ENCODE measurements at places on chromosomes 11 and 22.

DNA sequence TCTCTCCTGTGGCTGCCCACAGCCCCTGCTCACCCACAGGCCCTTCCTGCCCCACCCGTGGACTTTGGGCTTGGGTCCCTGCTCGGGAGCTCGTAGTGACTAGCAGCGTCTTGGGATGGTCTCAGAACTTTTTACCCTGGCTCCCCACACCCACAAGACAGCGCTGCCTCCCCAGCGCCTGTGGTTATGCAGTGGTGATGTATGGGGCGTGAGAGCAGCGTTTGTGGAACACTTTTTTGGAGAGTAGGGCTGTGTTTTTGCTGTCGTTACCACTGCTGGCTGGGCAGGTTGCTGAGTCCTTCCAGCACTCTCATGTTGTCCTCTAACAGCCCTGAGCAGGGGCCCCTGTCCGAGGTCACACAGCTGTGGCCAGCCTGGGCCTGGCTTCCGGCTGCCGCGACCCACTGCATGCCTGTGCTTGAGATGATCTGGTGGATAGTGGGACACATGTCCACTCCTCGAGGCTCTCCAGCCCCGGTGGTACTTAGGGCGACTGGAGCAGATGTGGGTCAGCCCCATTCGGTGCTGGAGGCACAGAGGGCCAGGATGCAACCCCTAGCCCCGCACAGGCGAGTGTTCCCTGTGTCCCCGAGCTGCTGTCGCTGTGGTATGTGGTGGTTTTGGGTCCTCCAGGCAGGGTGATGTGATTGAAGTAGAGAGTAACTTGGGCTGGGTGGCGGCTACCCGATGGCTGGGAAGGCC lies 7.1 kb upstream of the GRAMD4 start:
- DNase-seq: no peak

DNA sequence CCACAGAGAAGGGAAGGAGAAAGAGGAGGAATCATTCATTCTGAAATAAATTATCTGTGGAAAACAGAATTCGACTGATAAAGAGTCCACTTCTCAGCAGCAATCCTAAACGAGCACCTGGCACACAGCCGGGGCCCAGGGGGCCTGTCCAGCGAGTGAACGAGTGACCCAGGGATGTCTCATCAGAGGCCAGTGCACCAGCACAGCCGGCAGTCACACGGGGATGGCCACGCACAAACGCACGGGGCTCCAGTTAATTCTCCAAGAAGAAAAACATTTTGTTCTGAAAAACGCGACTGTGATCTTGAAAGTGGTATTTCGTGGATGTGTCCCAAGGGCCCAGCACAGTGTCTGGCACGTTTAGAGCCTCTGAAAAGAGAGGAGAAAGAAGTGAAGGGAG lies 154.6 kb downstream of the BRD1 start:
- no peak for DNase-seq

DNA sequence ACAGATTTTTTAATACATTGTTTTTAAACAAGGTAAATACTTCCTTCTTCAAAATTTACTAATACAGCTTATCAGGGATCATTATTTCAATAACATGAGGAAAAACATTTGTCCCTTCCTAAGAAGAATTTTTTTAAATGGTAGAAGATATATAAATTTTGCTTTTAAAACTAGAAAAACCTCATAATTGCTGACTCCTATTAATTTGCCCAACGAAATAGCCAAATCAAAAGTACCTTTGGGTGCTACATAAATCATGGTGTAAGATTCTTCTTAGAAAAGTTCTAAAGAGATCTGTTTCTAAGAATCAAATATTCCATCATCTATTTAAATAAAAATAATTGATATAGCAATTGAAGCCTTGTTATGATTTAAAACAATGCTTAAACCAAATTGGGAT lies 54.9 kb downstream of the CEP57 start:
- DNase-seq: no peak

DNA sequence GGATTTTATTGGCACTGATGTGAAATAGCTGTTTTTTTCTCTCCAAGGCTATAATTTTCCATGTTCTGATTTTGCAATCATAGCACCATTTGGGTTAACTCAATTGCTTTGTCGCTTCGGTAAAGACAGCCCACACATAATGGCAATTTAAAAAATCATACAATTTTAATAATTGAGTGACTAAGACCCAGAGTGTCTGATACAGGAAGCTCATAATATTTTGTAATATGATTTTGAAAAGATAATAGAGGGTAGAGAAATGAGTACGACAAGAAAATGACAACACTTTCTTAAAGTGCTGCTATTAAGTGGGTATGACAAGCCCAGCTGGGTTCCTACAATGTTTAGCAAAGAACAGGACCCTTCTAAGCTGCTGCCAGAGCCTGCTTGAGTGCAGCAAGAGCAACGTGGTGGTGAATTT lies 439.1 kb downstream of the METTL15 start:
- no peak for DNase-seq

GRCh38 chr11:67367761-67368227 lies 5.6 kb downstream of the CLCF1 start:
- no peak for DNase-seq
